ENCODE measurements at places on chromosomes 4 and X. TPM values are rescaled to one million over a fixed set of nuclear protein-coding genes. Genes with fewer than 3 reads are reported as not detected.

TCEAL6 gene
- not detected for polyA plus RNA-seq

FABP2 gene
- not detected for polyA plus RNA-seq

HPGD gene
- polyA plus RNA-seq = 0.24 TPM

ADH1B gene
- polyA plus RNA-seq = not detected

SLC39A8 gene
- 31.6 TPM for polyA plus RNA-seq

AR gene
- not detected for polyA plus RNA-seq

PABPC1L2A gene
- not detected for polyA plus RNA-seq

ATP2B3 gene
- 0.06 TPM for polyA plus RNA-seq

TMPRSS11E gene
- not detected for polyA plus RNA-seq

NEK1 gene
- polyA plus RNA-seq = 12.9 TPM

ITIH6 gene
- polyA plus RNA-seq = not detected

SOWAHB gene
- polyA plus RNA-seq = not detected

POU4F2 gene
- polyA plus RNA-seq = not detected

ASMTL gene
- 31.8 TPM for polyA plus RNA-seq

ZNF185 gene
- polyA plus RNA-seq = 0.97 TPM

FAM13A gene
- 0.25 TPM for polyA plus RNA-seq

HMX1 gene
- not detected for polyA plus RNA-seq

PAGE4 gene
- not detected for polyA plus RNA-seq

INPP4B gene
- 1.8 TPM for polyA plus RNA-seq

DSPP gene
- not detected for polyA plus RNA-seq

PRAF2 gene
- polyA plus RNA-seq = 16.7 TPM

ERCC6L gene
- 13.9 TPM for polyA plus RNA-seq

ABCG2 gene
- polyA plus RNA-seq = not detected

RTL3 gene
- 0.37 TPM for polyA plus RNA-seq

CASP3 gene
- polyA plus RNA-seq = 194 TPM

PCSK1N gene
- polyA plus RNA-seq = not detected

PDLIM3 gene
- polyA plus RNA-seq = not detected

P2RY8 gene
- 64.4 TPM for polyA plus RNA-seq

FBXO8 gene
- 17.6 TPM for polyA plus RNA-seq

F8A2 gene
- polyA plus RNA-seq = not detected

CETN2 gene
- 27.7 TPM for polyA plus RNA-seq

TMPRSS11F gene
- polyA plus RNA-seq = not detected

PHOX2B gene
- polyA plus RNA-seq = not detected

TMEM164 gene
- polyA plus RNA-seq = 3.2 TPM

SPANXB1 gene
- not detected for polyA plus RNA-seq

RENBP gene
- 0.59 TPM for polyA plus RNA-seq

Data from GM12878 (cell line).